Skeletal muscle tissue (tissue), 5 donors: ENCODE measurements at places on chromosomes 1 and 21. TPM values are rescaled to one million over a fixed set of nuclear protein-coding genes. Genes with fewer than 3 reads are reported as not detected.

The C1QB gene
- total RNA-seq: 18.3 TPM

The DNAJC16 gene
- total RNA-seq: 16.7 TPM

The WDR4 gene
- 8.4 TPM for total RNA-seq

The AGMAT gene
- total RNA-seq: 4.2 TPM

The ESPN gene
- 0.52 TPM for total RNA-seq

The HHIPL2 gene
- under 0.01 TPM for total RNA-seq

The IGSF9 gene
- total RNA-seq: under 0.01 TPM

The CHIA gene
- total RNA-seq: not detected

The IQGAP3 gene
- total RNA-seq: 3.7 TPM

The LAMB3 gene
- total RNA-seq: 0.52 TPM

The ALG14 gene
- 1.0 TPM for total RNA-seq

The GJC2 gene
- total RNA-seq: 1.6 TPM
